ENCODE measurements at places on chromosomes 11 and 22. TPM values are rescaled to one million over a fixed set of nuclear protein-coding genes. Genes with fewer than 3 reads are reported as not detected.
A peak's percentile ranks its signal among the peaks of the same experiment; 100 is the strongest.

GRCh38 chr11:1784761-1785650, 21.3 kb upstream of the CTSD start:
- DNase-seq: no peak

DNA sequence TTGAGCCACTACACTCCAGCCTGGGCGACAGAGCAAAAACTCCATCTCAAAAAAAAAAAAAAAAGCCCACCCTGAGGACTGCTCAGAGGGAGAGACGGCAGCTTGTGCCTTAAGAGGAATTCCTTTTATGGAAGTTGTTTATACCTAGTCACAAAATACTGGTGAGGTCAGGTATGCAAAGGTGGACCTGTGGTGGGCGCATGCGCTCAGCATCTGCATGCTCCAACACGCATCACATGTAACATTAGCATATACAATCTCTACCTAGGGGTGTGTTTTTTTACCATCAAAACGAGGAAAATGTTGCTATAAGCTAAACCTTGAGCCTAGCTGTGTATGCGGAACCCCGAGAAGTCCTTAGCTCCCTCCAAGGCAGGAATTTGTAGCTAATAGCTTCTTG, 6.8 kb upstream of the SART1 start:
- DNase-seq: peak; percentile 19

- no peak for DNase-seq
These were observed 14.4 kb upstream of the DEPDC7 start for GRCh38 chr11:33001281-33001680.

- DNase-seq: peak; percentile 14
These were observed 30.7 kb downstream of the PARVG start for GRCh38 chr22:44211256-44211945.

GRCh38 chr11:69698362-69698761, 5.5 kb downstream of the FGF19 start:
- no peak for DNase-seq

DNA sequence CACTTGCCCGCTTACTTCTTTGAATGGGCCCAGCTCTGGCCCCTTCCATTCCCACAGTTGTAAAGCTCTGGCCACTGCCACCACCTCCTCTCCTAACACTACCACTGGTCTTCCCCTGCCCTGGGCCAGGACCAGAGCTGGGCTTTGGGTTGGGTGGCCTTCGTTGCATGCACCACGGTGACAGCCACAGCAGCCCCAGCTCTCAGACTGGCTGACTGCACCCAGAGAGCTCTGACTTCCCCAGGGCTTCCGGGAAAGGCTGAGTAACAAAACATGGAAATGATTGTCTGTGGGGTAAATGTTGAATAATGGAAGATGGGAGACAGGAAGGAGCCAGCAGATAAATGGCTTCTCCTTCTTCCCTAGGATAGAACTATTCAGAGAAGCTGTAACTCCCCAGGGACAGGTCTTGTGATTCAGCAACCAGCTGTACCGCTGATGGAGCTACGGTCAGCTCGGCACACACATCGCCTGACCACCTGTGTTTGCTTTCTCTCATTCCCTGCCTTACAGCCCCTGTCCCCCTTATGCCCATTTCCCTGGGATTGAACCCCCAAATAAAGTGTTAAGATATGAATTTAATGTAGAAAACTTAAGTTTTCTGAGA, 27.6 kb downstream of the SCN4B start:
- DNase-seq: no peak

DNA sequence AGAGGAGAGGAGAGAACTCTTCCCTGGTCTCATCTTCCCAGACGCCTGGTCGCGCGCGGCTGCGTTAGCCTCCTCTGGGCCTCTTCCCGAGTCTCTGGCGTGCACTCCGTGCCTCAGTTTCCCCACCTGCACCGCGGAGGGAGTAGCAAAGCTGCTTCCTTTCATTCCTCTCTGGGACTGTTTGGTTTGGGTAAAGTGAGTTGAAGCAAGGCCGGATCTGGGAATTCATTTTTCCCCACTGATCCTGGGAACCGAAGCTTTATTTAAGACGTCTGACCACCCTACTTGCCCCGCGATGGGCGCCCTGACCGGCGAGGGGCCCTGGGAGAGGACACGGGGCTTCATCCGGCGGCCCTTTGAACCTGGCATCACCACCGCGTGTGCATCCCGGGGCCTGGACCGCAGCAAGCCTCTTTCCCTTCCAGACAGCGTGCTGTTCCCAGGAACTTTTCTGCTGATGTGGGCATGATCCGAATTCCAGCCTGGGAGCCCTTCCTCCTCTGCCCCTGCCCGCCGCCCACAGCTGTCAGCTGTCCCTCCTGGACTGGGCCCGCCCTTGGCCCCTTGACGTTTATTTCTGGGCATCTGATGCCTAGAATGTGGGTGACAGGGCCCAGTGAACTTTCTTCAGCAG, 758 bp downstream of the LDLRAD3 start:
- DNase-seq: peak; percentile 13

DNA sequence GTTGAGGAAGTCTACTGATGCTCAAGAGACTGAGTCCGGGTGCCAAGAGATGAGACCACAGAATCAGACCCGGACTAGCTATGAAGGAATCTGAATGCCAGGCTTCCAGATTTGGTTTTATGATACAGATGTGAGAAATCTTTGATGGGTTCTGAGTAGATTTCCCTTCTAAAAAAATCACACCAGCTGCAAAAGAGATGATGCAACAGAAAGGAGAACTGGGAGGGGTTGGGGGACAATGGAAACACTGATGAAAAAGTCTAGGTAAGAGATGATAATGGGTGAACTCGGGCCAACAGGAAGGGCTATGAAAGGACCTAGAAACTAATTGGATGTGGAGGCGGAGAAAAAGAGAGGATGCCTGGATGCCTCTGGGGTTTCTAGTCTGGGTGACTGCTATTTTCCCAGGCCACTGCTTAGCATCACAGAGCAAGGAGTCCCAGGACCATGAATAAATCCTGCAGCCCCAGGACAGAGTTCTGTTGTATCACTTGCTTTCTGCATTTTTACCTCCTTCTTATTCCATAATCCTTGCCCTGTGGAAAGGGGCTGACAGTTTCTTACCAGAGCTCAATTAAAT, 115.4 kb upstream of the SEZ6L start:
- no peak for DNase-seq

DNA sequence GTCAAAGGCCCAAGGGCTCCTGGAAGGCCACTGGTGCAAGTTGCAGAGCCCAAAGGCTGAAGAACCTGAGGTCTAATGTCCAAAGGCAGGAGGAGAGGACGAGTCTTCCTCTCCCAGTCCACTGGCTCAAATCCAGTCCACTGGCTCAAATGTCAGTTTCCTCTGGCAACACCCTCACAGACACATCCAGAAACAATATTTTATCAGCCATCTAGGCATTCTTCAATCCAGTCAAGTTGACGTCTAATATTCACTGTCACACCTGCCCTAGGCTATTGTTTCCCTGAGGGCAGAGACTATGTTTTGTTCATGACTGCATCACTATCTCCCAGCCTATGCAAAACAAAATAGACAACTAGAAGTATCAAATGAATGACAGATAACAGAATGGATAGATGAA, 148.1 kb downstream of the SPON1 start:
- DNase-seq: no peak

DNA sequence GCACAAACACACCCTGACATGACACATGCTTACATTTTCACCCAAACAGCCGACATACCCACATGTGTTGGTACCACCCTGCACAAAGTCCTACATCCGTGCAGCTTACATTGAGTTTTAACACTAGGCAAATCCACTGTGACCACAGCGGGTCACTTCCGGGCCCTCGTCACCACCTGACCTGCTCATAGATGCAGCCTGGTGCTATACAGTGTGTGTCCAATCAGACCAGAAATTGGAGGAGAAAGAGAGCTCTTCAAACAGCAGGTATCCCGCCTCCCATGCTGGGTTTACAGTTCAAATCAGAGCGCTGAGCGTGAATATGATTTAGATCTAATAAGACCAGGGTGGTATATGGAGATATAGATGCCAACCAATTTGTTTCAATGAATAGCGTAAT, 35.4 kb downstream of the PHF21B start:
- DNase-seq: no peak

DNA sequence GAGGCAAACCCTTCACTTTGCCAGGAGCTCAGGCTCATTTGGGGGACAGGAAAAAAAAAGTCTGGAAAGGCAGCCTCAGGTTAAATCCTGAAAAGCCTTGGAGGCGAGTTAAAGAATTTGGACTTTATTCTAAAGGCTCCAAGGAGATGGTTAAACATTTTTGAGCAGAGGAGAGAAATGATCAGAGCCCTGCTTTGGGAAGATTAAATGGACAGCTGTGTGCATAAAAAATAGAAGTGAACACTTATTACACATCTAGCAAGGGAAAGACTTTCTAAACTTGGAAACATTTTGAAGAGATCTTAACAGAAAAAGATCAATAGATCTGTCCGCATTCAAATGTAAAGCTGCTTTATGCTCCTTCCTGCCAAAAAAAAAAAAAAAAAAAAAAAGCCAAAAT, 8.4 kb upstream of the RAB3IL1 start:
- DNase-seq: no peak

DNA sequence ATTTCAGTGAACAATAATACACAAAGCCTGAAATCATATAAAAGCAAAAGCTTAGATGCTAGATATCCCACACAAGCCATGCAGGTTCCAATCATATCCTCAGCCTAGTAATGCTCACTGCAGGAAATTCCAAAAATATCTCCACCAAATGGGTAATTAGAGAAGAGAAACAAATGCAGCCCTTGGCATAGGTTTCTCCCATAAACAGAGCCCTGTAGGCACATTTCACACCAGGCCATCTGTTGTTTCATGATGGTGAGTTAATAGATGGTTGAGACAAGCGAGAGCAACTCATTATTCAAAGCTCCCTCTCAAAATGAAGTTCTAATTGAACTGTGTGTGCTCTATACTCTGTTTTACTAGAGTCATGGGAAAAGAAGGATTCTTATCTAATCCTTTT, 154.6 kb upstream of the TRPC6 start:
- DNase-seq: no peak

GRCh38 chr11:68796801-68797200, 44.9 kb downstream of the CPT1A start:
- DNase-seq: no peak

- DNase-seq: peak; percentile 40
These were observed 102.7 kb upstream of the ANO3 start for GRCh38 chr11:26229257-26229656.

DNA sequence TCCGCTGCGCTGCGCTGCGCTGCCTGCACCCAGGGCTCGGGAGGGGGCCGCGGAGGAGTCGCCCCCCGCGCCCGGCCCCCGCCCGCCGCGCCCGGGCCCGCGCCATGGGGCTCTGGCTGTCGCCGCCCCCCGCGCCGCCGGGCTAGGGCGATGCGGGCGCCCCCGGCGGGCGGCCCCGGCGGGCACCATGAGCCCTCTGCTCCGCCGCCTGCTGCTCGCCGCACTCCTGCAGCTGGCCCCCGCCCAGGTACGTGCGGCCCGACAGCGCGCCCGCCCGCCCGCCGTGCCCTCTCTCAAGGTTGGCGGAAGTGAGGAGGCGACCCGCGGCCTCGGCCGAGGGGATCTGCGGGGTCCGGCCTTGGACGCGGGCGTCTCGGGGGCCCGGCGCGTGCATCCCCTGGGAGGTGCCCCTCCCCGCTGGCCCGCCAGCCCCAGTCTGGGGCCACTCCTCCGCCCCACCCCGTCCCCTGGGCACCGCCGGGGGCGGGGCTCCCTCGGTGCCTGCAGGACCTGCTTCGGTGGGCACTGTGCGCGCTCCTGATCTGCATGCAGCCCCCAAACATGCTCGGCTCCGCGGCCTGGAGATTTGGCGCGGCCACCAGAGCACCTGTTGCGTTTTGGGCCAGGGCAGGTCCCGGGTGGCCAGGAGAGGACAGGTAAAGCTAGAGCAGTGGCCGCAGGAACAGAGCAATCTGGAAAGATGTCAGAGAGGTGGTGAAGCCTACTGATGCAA, 429 bp downstream of the VEGFB start:
- no peak for DNase-seq

- DNase-seq: no peak
These were observed 13.1 kb upstream of the SERPING1 start for GRCh38 chr11:57584341-57584740.

DNA sequence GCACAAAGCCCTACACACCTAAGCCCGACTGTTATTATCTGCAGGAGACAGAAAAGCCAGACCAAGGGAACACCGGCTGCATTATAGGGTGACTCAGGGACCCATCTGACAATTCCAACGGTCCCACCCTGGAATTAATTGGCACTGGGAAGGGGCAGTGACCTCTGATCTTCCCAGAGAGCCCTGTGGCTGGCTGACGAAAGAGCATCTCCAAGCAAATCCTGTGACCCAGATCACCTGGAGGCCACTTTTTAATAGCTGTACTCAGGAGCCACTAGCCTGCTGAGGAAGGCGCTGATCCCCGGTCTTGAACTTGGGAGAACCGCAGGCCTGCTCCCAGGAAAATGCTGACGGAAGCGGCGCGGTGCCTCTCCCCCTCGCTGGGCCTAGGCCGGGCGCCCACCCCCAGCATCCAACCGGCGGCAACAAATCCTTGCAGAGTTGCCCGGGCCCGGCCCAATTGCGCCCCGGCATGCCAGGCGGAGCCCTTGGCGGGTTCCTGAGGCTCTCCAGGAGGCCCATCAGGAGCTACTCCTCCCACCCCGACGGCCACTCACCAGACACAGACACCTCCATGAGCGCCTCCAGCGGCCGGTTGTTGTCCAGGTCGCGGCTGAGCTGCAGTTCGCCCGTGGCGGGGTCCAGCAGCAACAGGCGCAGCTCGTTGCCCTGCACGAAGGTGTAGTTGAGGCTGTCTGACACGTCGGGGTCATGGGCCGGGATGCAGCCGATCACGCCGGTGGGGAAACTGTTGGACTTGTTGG, 4.2 kb downstream of the CELSR1 start:
- DNase-seq: no peak

- no peak for DNase-seq
These were observed 56.1 kb upstream of the VSTM5 start for GRCh38 chr11:93906486-93906885.

- DNase-seq: no peak
These were observed 12.0 kb upstream of the ANO1 start for GRCh38 chr11:70066136-70066520.

The TSPAN18 gene
- 20.5 TPM for total RNA-seq

The SAA2 gene
- total RNA-seq: 22.1 TPM

The LSP1 gene
- 85.5 TPM for total RNA-seq

The CALCA gene
- not detected for total RNA-seq

The IL17REL gene
- not detected for total RNA-seq

The DGAT2 gene
- total RNA-seq: 1.7 TPM

The ZC3H7B gene
- 24.6 TPM for total RNA-seq

The OR52E8 gene
- total RNA-seq: 1.9 TPM

The FBLN1 gene
- total RNA-seq: 248 TPM

The NF2 gene
- 25.5 TPM for total RNA-seq

The RTN4R gene
- total RNA-seq: 1.4 TPM

The BSCL2 gene
- total RNA-seq: 6.3 TPM
